ENCODE measurements at places on chromosomes 7 and 10.

DNA sequence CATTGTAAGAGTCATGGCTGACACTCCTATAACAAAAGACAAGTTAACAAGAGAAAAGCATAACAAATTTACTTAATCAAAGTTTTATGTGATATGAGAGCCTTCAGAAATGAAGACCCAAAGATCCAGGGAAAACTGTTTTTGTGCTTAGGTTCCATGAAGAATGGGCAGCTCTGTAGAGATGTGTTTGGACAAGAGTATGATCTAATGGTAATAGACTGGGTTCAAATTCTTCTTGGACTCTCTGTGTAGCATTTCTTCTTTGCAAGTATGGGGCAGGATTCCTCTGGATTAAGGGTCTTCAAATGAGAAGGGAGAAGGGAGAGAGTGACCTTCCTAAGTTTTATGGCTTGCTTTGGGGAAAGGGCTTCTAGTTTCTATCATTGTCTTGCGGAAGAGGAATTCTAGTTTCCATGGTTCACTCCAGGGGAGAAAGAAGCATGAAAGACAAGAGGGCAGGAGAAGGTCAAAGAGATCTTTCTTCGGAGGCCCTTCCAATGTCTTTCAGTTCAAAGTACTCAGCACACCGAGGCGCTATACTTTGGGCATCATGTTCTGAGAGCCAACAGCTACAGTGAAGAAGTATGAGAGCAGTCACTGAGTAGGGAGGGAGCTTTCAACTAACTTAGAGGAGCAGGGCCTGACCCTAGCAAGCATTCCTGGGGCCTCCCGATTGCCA is 15.4 kb downstream of the IFIT3 start:
- no peak for DNase-seq

GRCh38 chr7:35792873-35793489 is 7.9 kb upstream of the SEPTIN7 start:
- peak; percentile 35 for DNase-seq

- no peak for DNase-seq
Measured at GRCh38 chr10:44201656-44202055, 183.2 kb downstream of the CXCL12 start.

- DNase-seq, result peak; percentile 35
Measured at GRCh38 chr7:101754424-101755159, 62.8 kb upstream of the CUX1 start.

GRCh38 chr10:96374639-96374984 is 15.8 kb upstream of the OPALIN start:
- no peak for DNase-seq

DNA sequence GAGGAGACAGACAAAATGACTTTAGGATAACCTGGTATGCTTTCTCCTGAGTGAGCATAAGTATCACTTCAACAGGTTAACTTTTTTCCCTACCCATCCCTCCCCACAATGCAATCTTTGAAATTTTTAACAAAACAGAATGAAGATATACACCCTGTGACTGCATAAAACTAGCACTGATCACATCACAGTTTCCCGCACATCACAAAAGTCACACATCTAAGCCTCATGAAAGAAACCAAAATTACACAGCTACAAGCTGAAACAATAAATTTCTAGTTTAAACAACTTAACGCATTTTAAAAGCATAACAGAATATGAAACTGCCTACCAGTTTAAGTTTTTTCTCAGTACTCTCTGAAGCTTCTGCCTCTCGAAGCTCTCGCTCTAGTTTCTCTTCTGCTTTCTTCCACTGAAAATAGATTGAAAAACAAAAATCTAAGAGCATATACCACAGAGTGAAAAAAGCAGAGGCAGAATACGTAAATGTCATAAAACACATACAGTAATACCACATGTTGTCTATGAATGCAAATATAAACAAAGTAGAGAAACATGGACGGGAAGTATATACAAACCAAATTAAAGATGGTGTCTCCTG is 18.1 kb downstream of the NOC3L start:
- no peak for DNase-seq

DNA sequence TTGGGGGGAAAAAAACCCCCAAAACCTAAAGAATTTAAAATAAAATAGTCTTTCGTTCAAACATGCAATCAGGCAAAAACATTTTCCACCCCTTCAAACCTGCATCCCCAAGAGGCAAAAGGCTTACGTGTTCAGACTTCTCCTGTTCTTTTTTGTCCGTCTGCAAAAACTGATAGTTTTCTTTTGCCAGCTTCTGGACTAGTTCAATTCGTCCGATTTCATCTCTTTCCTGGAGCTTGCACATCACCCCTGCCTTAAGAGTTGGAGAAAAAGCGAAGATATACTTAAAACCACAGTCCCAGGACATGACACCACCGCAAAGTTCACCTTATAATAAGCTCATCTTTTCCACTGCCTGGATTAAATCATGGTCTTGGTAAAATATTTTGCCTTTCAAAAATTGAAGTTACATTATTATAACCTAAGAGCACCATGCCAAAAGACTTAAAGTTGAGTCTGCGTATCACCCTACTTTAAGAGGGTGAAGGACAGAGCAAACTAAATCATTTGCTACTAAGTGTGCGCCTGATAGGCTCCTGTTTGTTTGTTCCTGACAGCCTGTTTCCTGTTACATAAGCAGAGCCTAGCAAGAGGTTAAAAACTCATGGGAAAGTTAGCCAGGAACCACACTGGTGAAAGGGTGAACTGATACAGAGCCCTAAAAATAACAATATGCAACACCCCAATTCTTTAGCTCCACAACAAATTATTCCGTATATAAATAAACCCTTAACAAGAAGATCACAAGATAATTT is 137.0 kb downstream of the RAPGEF5 start:
- DNase-seq, result no peak

GRCh38 chr10:68566955-68567354 is 6.8 kb downstream of the TET1 start:
- DNase-seq, result no peak

GRCh38 chr10:73039635-73040034 is 57.0 kb downstream of the P4HA1 start:
- DNase-seq, result peak; percentile 53

DNA sequence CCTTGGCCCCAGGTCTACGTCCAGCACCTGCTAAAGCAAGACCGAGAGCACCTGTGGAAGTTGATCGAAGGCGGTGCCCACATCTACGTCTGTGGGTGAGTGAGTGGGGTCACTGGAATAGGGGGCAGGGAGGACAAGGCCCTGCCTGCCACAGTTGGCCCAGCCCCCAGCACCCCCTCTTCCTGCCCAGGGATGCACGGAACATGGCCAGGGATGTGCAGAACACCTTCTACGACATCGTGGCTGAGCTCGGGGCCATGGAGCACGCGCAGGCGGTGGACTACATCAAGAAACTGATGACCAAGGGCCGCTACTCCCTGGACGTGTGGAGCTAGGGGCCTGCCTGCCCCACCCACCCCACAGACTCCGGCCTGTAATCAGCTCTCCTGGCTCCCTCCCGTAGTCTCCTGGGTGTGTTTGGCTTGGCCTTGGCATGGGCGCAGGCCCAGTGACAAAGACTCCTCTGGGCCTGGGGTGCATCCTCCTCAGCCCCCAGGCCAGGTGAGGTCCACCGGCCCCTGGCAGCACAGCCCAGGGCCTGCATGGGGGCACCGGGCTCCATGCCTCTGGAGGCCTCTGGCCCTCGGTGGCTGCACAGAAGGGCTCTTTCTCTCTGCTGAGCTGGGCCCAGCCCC is 8.1 kb downstream of the TMEM120A start:
- DNase-seq, result no peak

- no peak for DNase-seq
Measured at GRCh38 chr10:73827346-73828089, 16.1 kb upstream of the NDST2 start.

- DNase-seq, result no peak
Measured at GRCh38 chr7:51268859-51269258, 47.8 kb downstream of the COBL start.

DNA sequence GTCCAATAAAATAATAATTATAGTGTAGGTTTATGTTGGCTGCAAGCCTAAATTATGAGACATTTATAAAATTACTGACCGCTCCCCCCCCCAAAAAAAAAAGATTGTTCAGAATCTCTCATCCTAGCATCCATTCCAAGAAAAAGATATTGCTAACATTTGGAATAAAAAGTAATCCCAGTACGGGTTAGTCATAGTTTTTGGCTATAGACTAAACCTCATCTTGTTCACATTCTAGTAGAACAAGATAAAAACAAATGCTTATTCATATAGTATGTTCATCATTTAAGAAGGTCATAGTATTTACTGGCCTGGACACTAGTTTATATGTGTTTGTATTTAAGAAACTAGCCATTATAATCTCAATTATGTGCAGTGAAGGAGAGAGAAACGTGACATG is 44.0 kb downstream of the ADK start:
- peak; percentile 17 for DNase-seq

DNA sequence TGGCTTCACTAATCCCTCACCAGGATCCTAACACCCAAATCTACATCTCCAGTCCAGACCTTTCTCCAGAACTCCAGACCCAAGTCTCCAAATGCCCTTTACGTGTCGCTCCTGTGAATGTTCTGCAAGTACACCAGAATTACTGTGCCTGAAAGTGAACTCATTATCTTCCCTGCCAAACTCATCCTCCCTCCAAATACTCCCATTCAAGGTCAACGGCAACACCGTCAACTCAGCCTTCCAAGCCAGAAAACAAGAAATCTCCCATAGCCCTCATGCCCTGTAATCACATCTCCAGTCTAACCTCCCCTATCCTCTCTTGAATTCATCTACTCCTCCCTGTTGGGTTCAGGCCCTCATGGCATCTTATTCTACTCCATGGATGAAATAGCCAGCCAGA is 12.3 kb downstream of the CREB3L2 start:
- DNase-seq, result no peak

- no peak for DNase-seq
Measured at GRCh38 chr10:100987685-100988049, 324 bp downstream of the TWNK start.

DNA sequence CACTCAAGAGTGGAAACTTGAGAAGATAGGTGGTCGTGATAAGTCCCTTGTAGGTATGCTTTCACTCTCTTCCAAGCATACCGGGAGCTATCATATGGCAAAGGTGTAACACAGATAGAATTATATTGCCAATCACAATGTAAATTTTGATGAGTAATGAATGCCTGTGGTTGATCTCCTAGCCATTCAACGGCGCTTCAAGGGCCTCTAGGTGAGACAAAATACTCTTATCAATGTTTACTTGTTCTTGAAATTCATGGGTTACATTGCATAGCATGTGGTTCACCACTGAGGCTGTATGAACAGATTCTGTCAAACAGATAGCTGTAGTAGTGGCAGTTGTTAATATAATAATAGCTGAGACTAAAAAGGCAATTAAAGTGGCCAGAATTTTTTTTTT is 82.4 kb downstream of the THSD7A start:
- no peak for DNase-seq

DNA sequence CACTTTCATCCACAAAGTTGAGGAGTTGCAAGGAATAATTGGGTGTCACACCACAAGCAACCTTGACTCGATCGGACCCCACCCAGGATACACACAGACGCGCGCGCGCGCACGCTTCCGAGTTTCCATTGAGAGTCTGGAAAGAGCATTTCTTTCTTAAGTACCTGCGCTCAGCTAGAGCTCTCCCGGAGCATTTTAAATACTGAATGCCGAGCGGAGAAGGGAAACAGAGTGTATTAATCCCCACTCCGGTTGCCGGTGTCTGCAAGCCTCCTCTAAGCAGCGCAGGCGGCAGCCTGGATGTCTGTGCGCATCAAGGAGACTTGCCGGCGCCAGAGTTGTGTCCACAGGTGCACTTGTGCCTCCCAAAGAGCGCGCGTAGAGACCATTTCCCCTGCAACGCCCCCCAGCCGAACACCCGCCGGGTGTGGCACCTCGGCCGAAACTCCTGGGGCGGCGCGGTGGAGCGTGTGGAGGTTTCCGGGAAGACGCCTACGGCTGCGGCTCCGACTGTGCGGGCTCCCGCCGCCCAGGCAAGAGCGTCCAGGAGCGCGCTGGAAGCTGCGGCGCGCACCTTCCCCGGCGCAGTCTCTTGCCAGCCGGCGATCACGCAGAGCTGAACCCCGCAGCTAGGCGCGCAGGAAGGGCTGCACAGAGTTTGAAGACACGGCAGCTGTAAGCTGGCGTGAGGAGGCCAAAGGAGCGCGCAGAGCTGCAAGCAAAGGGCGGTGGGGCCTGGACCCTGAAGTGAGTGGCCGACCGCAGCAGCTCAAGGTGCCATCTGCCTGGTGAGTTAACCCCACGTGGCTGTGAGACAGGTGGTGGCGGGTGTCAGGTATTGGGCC is 1.1 kb upstream of the FEZF1 start:
- DNase-seq, result no peak

DNA sequence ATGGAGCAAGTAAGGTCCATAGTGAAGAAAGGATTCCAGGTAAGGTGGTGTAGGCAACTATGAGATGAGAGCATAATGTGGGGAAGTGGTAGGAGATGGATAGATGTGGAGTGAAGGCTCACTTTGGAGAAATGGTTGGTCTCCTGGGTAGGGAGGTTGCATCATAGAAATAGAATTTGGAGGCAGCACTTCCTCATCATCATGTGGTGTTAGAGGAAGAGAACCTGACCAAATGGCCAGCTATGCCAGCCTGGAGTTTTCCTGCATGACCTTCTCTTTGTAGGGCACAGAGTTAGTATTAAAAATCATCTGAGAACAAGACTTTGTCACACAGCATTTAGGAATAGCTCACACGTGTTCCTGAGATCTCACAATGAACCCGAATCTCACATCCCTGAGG is 126.7 kb upstream of the CXCL12 start:
- DNase-seq, result no peak

DNA sequence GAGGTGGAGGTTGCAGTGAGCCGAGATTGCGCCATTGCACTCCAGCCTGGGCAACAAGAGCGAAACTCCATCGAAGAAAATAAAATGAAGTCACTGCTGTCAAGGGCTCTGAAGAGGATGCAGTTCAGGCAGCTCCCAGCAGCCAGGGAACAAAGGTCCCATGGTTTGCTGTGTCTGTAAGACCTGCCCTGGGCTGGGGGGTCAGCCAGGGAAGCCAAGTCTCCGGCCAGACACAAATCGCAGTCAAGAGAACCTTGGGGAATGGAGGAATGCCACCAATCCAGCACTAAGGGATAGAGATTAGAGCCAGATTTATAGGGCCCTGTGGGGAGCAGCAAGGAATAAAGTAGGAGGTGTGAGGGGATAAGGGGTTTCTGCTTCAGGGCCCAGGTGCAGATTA is 28.9 kb upstream of the VSIR start:
- DNase-seq, result no peak

GRCh38 chr7:18468795-18469194 is 26.8 kb upstream of the HDAC9 start:
- no peak for DNase-seq

DNA sequence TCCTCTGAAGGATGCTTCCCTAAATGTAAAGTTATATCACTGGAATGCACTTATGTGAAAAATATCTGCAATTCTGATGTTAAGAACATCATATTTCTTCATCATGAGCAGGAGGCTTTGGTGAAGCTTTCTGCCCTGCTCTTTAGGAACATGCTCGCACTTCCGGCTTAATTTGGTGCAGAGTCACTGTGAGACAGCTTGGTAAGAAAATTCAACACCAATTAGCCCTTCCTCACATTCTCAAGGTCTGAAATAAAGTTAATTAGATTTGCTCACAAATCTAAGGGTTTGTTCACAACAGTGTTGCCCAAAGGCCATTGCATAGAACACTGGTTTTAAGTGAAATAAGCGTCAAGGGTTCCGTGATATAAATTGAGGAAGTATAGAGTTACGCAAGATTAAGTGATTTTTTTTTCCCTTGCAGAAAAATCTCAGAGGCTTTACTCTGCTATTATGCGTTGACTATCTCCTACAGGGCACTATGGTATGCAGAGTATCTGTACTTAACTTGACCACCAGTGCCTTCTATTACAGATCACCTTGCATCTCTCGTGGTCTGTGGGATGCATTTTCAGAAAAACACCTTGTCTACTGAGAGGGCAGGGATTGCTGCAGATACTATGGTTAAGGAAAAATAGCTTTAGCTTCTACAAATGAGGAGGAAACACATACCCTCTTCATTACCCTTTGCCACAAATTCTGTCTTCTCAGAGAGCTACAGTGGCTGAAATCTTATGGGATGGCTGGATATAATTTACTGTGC is 953.9 kb downstream of the TYW1 start:
- no peak for DNase-seq

All from hepatic stellate cell (primary cell).